DMS79 (cell line): ENCODE measurements at places on chromosomes 5 and 9.

- no peak for DNase-seq
Measured at GRCh38 chr5:128413356-128413755, 124.7 kb downstream of the FBN2 start.

DNA sequence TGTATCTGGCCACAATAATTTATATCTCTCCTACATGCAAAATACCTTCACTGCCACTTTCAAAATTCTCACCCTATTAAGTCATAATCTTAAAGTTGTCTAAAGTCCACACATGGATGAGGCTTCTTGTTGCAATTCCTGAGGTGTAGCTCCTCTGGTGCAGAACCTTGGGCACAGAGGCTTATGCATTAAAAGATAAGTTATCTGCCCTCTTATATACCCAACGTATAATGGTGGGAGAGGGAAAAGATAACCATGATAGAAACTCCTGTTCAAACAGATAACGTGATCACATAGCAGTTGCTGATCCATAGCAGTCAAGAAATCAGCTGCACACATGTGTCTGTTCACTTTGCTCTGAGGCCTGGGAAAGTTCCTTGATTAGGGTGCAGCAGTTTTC, 1767.0 kb downstream of the MAT2B start:
- DNase-seq = no peak

- peak; percentile 86 for DNase-seq
Measured at GRCh38 chr9:133534346-133535291, at the start of gene ADAMTSL2. ADAMTSL2 (plus strand) TSS chr9:133534704; CDS start chr9:133536713, 2,009 bp downstream.

- no peak for DNase-seq
Measured at GRCh38 chr9:97851446-97851883, 1.6 kb upstream of the FOXE1 start.

GRCh38 chr9:116837018-116837989, 150.2 kb downstream of the TRIM32 start:
- no peak for DNase-seq

GRCh38 chr5:113040672-113041260, 64.2 kb downstream of the DCP2 start:
- no peak for DNase-seq

GRCh38 chr5:132268769-132269551, 11.5 kb downstream of the PDLIM4 start:
- no peak for DNase-seq

- no peak for DNase-seq
Measured at GRCh38 chr9:70352356-70352755, 62.1 kb downstream of the KLF9 start.

- DNase-seq = no peak
Measured at GRCh38 chr5:113359419-113359818, 75.4 kb downstream of the TSSK1B start.

DNA sequence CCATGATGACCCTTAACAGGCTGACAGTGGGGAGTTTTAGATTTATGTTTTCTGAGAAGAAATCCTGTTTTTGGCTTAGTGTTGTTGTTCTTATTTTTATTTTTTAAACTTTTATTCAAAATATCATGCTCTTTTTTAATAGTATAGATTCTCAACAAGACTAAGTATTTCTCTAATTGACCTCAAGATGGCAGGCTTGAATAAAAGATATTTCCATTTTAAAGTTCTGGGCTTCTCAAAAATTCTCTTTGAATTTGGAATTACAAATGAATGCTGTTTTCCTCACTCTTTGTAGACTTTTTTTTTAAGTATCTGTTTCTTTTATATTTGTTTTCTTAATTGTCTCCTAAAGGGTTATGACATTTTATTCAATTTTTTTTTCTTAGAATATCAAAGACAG, 50.0 kb upstream of the SH3GL2 start:
- DNase-seq = peak; percentile 4

DNA sequence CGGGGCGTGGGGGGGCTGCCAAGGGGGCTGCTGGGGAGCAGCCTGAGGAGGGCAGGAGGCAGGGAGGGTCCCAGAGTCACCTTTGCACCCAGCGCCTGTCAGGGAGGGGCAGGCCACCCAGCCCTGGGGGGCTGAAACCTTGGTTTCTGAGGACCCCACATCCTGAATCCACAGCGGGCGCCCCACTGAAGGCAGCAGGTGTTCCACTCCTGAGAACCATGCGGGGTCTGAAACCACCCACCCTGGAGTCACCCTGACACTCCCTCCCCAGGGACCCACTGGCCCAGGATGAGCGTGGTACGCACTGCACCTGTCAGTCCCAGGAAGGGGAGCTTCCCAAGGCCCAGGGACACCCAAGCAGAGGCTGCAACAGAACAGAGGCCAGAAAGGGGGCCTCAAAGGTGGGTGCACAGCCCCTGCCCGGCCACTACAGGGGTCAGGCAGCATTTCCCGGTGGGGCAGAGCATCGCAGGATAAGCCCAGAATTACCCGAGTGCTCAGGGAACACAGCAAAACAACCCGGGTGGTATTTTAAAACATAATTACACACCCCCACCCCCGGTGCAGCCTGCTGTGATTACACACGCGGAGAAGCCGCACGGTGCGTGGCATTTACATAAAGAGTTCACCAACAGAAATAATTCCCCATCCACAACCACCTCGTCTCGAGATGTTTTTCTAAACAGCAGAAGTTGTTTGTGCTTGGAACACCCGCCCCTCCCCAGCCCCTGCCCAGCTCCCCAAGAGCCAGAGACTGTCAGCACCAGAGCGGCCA, 57.3 kb upstream of the UBAC1 start:
- no peak for DNase-seq

GRCh38 chr5:108748401-108749127, 867 bp downstream of the FER start:
- peak; percentile 92 for DNase-seq

- DNase-seq = no peak
Measured at GRCh38 chr9:93294011-93294410, 110.1 kb downstream of the WNK2 start.

DNA sequence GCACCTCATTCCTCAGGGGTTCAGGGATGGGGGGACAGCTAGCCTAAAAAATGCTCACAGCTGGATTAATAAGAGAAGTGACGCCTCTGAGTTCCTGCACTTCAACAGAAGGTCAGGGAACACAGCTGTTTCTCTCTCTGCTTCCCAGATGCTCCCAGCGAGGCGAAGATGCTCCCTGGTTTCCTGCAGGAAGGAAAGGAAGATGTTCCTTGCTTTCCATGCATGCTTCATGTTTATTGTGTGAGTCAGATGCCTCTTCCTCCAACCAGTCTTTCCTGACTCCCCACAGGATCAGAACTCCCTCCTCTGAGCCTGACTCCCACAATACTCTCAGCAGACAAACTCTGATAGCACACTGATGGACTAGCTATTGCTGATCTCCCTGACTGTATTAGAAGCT, 71.9 kb downstream of the MFAP3 start:
- no peak for DNase-seq

- no peak for DNase-seq
Measured at GRCh38 chr5:62259699-62260250, 46.2 kb upstream of the KIF2A start.

- no peak for DNase-seq
Measured at GRCh38 chr5:133269691-133270090, 217.9 kb downstream of the HSPA4 start.

DNA sequence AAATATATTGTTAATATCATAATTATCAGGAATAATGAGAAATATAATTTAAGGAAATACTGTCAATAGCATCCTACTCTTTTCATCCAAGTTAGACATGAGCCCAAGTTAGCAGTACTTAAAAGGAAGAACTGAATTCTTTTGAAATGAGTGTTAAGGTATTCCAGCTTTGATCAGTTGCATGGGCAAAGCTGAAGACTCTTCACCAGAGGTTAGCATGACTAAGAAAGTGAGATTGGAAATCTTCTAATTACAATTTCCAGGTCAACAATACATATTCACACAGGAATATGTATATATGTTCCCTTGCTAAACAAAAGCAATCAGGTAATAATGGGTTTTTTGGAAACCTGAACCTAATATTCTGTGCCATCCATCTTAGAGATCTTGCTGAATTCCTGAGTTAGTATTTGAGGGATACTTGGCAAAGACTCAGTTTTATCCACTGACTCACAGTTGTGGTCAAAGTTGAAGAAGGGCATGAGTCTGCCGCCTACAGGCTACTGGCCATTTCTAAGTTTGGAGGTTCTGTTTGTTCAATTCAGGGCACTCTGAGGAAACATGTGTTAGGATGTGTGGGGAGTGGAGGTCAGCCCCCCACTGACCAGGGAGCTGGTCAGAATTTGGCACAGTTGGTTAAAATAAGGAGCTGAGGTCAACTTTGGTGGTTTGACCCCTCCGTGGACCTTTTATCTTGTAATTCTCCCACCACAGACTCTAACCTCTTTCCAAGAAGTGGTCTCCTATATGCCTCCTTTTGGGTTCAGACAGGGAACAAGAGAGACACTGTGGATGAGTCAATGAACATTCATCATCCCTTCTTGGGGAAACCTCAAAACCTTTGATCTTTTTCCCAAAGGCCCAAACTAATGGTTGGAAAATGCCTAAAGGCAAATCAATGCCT, 118.3 kb downstream of the PIK3R1 start:
- DNase-seq = no peak

DNA sequence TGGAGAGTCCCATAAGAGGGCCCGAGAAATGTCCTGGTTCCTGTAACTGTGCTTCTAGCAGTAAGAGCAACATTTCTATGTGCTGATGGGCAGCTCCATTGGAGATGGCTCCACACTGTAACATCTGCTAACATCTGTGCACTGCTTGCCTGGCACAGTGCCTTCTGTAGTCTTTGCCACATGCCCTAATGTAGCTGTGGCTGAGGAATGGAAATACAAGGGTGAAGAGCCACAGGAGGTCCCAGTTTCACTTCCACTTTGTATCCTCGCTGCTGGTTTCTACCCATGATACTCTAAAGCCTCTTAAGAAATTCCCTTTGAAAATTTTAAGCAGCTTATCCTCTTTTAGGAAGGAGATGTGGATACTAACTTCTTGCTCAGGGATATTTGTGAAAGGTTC, 97.4 kb downstream of the HOMER1 start:
- DNase-seq = no peak

DNA sequence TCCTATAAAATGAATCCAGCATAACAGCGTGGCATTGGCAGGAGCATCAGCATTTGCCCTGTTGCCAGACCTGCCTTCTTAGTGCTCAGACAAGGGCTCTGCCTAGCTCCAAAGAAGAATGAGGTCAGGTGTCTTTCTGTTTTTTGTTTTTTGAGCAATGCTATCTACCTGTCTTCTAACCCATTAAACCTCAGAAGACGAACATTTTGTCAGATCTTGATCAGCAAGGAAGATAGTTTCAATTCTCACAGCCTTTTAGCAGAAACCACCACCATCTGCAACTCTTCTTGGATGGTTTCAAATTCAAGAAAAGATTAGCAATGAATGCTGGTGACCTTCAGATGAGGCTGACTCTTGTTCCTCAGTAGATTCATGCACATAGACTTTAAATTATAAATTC, 103.5 kb upstream of the IQGAP2 start:
- no peak for DNase-seq

DNA sequence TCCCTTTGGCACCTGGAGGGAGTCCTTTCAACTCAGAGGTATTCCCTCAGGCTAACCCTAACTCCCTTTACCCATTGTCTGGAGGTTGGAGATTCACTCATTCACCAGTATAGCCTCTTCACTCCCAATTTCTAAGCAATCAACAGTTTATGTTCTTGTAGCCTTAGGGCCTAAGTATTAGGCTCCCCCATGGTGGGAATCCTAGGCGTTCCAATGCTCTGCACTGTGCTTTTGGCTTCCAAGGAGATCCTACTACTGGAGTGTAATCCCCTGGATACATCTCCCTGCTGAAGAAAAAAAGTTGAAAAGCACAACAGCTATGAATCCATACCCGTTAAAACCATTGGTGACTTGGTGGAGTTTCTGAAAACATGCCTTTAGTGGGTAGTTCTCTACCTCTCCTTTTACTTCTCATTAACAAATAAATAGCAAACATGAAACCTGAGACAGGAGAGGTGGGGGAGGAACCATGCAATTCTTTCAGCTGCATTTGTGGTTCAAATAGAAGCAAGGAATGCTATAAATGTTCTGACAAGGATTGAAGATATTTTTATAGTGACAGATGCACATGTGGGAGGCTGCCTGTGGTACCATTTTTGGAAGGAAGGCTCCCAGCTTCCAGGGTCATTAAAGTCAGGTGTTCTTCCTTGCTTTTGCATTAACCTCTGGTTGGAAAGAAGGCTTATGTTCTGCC, 397.1 kb downstream of the DMAC1 start:
- peak; percentile 7 for DNase-seq

- no peak for DNase-seq
Measured at GRCh38 chr5:131899686-131900085, 45.8 kb downstream of the MEIKIN start.

- peak; percentile 4 for DNase-seq
Measured at GRCh38 chr5:94807985-94808384, 189.5 kb downstream of the SLF1 start.

GRCh38 chr9:131934673-131935072, 145.0 kb downstream of the MED27 start:
- no peak for DNase-seq

- no peak for DNase-seq
Measured at GRCh38 chr5:78647838-78648358, 674 bp downstream of the LHFPL2 start.

DNA sequence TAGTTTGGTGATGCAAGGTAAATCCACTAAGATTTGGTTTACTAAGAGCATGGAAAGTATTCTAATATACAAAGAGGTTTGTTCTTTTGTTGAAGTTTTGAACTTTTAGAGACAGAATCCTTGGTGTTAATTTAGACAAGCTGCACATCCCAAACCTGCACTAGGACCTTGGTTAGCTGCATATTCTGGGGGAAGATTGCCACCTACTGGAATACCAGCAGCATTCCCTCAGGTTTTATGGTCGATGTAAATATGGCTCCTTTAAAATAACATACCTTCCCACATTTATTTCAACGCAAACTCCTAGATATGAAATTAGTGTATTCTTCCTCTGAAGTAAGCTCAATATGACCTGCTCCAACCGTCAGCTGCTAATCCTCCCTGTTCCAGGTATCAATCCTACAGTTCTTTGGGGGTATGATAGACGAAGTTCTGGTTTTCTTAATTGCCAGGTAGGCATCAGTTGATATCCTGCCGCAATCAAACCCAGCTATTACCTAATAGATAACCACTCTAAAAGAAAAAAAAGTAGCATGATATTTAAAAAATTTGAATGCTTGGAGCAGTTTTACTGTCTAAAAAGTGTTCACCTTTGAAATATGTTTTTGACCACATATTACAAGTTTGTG, 624.1 kb downstream of the ISL1 start:
- peak; percentile 48 for DNase-seq

DNA sequence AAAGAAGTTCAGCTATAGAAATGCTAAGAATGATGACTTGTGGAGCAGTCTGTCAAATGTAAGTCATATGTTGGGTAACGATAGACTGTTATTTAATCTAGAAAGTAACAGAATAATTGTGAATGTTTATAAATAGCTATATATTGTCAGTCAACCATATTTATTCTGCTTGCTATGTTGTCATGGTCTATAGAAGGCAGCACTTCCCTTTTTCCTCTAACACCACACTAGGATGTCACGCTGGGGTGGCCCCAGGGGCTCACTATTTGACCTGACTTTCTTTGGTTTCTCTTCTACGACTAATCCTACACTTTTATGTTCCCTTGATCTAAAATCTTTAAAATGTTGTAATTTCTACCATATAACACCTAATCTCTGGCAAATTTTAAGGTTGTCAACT, 20.5 kb downstream of the ERAP2 start:
- no peak for DNase-seq
